NCI-H2081 (cell line): ENCODE measurements at places on chromosomes 2 and 18.

- DNase-seq, result no peak
Measured at GRCh38 chr18:68316636-68317035, 398.3 kb downstream of the TMX3 start.

DNA sequence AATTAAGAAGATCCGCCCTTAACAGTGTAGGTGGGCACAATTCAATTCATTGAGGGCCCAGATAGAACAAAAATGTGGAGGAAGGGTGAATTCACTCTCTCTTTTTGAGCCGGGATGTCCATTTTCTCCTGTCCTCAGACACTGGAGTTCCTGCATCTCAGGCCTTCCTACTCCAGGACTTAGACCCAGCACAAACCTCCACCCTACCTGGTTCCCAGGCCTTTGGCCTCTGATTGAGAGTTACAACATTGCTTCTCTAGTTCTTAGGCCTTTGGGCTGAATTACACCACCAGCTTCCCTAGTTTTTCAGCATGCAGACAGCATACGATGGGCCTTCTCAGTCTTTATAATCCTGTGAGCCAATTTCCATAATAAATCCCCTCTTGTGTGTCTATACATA, 87.8 kb upstream of the TMEM17 start:
- DNase-seq, result no peak

DNA sequence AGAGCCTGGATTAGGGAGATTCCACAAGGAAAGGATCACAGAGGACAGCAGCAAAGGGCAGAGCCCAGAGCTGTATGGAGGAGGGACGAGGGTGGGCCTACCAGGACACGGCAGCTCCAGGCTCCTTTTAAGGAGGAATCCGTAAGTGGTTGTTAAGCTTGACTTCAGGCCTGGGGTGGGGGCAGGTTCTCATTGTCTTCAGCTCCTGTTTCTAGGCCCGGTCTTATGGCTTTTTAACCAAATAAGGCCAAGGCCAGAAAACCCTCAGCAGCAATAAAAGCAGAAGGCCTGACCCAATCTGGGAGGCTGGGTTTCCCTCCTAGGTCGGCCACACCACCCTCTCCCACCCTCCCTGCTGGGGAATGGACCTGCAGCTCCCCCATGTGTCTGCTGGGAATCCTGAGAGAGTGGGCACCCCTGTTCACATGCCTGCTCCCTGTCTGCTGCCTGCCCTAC, 111.2 kb downstream of the PLB1 start:
- no peak for DNase-seq

DNA sequence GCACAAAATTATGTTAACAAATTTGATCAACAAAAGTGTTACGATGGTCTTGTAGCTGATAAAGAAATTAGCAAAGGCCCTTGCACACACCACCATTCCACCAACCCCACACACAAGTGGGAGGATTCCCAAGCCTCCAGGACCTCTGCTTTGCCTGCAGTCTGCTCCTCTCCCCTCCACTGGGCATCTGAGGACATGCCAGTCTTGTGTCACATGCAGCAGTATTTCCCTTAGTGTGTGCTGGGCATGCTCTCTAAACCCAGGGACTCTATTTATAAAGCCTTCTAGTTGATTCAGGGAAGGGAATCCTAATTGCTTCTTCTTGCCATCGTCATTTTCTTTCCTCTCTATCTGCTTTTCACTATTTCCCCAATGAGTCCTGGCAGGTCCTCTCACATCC, 53.3 kb downstream of the KCTD18 start:
- DNase-seq, result no peak

GRCh38 chr2:52036024-52036423, 1004.1 kb upstream of the NRXN1 start:
- DNase-seq, result no peak
